ENCODE measurements at places on chromosomes 4 and X. TPM values are rescaled to one million over a fixed set of nuclear protein-coding genes. Genes with fewer than 3 reads are reported as not detected.

DNA sequence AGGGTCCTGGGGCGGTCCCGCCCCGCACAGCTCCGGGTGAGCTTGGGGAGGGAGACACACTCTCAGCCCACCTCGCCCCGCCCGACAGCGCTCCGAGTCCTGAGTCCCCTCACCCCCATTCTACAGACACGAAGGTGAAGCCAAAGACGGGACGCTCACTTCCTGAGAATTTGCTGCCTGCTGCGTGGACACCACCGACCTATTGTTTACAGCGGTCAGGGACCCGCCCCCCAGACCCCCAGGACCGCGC lies 796 bp upstream of the ZNF141 start:
- no peaks in the 10 kb centered on the region for H3K36me3 ChIP-seq
- no peaks in the 10 kb centered on the region for H3K27me3 ChIP-seq
- no peak for DNase-seq
- no peak overlapping the region for H3K27ac ChIP-seq
- H3K4me3 ChIP-seq, result peak overlapping the region; percentile 93
- H3K4me1 ChIP-seq, result peaks cover 9% of the 10 kb centered on the region

DNA sequence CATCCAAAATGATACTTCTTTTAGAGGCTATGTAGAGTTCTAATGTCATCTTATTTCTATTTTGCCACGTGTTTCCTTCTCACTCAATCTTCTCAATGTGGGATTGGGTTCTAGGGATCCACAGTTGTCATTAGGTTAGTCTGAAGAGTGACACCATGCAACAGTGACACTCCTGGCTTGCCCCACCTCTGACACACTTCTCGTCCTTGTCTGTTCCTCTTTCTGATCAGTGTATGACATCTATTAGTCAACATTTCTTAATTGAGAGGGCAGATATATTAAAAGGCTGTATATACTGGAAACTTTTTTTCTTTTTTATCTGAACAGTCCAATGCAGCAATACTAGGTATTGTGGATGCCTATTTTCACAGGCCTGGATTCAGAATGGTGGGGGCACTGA lies 67.6 kb upstream of the GYPA start:
- H3K4me1 ChIP-seq, result no peaks in the 10 kb centered on the region
- no peaks in the 10 kb centered on the region for H3K27me3 ChIP-seq
- DNase-seq, result no peak
- no peak overlapping the region for H3K27ac ChIP-seq
- no peaks in the 10 kb centered on the region for H3K36me3 ChIP-seq

- H3K4me1 ChIP-seq, result peaks cover 19% of the 10 kb centered on the region
- no peak overlapping the region for H3K4me3 ChIP-seq
- H3K27me3 ChIP-seq, result peaks cover 49% of the 10 kb centered on the region
- no peaks in the 10 kb centered on the region for H3K36me3 ChIP-seq
Measured at GRCh38 chr4:1174941-1175634, 2.7 kb upstream of the SPON2 start.

DNA sequence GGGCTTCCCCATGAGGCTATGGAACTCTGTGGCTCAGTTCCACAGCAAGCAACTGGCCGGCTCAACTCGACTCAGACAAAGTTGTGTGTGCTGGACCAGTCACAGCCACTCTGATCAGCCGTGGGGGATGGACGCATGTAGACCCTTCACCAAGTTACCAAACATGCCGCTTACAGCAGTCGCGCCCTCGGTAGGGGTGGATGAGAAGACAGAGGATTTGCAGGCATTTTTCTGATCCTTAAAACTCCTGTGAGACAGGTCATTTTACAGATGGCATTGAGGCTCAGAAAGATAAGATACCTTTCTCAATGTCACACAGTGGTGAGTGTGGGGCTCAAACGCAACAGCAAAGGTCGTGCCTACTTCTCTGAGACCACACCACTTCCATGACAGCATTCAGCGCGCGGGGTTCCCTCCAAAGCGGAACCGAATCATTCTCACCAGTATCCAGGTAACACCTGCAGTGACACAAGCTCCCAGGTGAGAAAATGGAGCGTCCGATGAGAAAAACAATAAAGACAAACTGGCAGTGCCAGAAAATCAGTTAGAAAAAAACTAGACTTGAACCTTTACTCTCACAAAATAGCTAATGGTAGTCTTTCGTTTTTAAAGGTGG lies 83.6 kb downstream of the RELL1 start:
- peaks cover 4% of the 10 kb centered on the region for H3K4me1 ChIP-seq
- no peak for DNase-seq
- H3K27ac ChIP-seq, result no peak overlapping the region
- H3K27me3 ChIP-seq, result no peaks in the 10 kb centered on the region
- H3K36me3 ChIP-seq, result no peaks in the 10 kb centered on the region
- H3K4me3 ChIP-seq, result no peak overlapping the region

GRCh38 chrX:138082896-138083295 lies 517.0 kb downstream of the ZIC3 start:
- DNase-seq, result no peak
- H3K4me3 ChIP-seq, result no peak overlapping the region
- no peak overlapping the region for H3K27ac ChIP-seq
- no peaks in the 10 kb centered on the region for H3K27me3 ChIP-seq
- no peaks in the 10 kb centered on the region for H3K4me1 ChIP-seq
- no peaks in the 10 kb centered on the region for H3K36me3 ChIP-seq

- no peak for DNase-seq
- peaks cover 7% of the 10 kb centered on the region for H3K4me1 ChIP-seq
- peak within 1 kb of the TSS; percentile 69 for H3K4me3 ChIP-seq
- H3K27me3 ChIP-seq, result no peaks in the 10 kb centered on the region
Measured at GRCh38 chrX:132488819-132489577, at the start of gene MBNL3. Gene MBNL3 (minus strand): TSS chrX:132489038. CDS start chrX:132439611, 49,427 bp downstream.

GRCh38 chrX:3651277-3651676 lies 62.2 kb downstream of the PRKX start:
- no peaks in the 10 kb centered on the region for H3K27me3 ChIP-seq
- no peak for DNase-seq
- H3K36me3 ChIP-seq, result peaks cover 5% of the 10 kb centered on the region
- H3K4me3 ChIP-seq, result no peak overlapping the region
- H3K4me1 ChIP-seq, result no peaks in the 10 kb centered on the region

The KLKB1 gene
- 0.04 TPM for polyA plus RNA-seq

The FGFBP1 gene
- polyA plus RNA-seq, result 2,189 TPM

The ATP2B3 gene
- not detected for polyA plus RNA-seq

The HDX gene
- polyA plus RNA-seq, result 2.4 TPM

The AKAP4 gene
- polyA plus RNA-seq, result not detected

The DGKK gene
- polyA plus RNA-seq, result not detected

Data from keratinocyte (primary cell).